ENCODE measurements at places on chromosomes 1 and 21.

DNA sequence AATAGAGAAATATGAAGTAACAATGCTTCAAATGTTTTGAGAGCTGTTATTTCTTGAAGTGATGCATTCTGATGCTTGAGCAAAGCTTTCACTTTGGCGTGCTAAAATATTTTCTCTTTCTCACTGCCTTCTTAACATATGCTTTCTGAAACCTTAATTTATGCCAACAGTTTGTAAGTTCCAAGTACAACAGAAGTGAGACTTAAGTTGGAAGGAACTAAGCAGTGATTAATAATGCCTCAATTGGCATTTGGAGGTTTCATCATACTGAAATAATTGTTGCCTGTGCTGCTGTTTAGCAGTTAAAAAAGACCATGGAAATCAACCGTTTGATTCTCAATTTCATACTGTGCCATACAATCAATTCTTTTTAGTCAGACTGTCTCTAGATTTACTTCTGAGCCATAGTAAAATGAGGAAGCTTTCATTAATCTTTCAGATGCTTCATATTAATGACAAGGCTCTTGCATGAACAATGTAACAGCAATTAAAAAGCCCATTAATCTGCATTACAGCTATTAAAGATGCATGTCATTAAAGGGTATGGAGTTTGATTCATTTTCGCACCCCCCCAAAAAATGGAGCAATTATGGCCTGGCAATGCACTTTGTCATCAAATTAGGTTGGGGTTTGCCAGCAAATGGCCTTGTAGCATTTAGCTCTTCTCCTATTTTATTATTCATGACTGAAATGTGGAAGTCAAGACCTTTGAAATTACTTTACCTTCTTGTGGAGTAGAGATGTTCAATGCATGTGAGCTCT, 375.3 kb downstream of the USH2A start:
- no peak for DNase-seq

- DNase-seq = no peak
These were observed 22.9 kb upstream of the FAM20B start for GRCh38 chr1:179002552-179003345.

DNA sequence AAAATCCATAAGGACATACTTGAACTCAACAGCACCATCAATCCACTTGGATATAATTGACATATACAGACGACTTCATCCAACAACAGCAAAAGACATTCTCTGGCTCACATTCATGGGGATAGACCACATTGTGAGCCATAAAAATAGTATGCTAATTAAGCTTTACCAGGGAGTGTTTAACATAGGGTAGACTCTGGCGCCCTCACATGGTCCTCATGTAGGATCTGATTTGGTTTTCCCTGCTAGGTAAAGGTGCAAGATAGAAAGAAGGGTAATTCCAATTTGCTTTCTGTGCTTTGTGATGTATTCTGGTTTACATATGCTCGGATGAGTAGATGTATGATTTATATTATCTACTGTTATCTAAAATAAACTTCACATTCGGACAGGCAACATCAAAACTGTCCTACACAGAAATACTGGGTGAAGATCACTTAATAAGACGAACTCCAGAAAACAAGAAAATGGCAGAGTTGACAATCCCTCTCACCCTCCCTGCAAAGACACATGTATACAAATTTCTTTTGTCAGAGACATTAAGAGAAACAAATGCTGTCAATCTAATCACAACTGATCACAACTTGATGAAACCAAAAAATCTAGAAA, 27.7 kb downstream of the CR1L start:
- DNase-seq = no peak

GRCh38 chr1:178356299-178356698, 140.5 kb downstream of the CLEC20A start:
- DNase-seq = no peak

- DNase-seq = no peak
These were observed 129.5 kb downstream of the CAMTA1 start for GRCh38 chr1:6914706-6915105.

DNA sequence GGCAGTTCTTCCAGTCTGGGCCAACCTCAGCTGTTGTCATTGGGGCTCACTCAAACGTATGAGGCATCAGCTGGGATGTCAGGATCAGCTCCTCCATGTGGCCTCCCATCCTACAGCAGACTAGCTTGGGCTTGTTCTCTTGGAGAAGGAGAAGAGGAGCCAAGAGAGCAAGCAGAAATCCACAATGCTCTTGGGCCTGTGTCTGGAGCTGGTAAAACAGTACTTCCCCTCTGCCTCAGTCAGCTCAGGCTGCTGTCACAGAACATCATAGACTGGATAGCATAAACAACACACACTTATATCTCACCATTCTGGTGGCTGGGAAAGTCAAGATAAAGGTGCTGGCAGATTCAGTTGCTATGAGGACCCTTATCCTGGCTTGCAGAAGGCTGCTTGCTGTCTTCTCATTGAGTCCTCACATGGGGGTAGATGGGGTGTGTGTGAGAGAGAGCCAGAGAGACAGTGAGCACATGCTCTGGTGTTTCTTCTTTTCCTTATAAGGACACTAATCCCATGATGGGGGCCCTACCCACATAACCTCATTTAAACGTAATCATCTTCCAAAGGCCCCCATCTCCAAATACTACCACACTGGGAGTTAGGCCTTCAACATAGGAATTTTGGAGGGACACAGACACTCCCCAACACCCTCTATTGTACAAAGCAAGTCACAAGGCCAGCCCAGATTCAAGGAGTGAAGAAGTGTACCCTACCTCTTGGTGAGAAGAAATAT, 16.3 kb upstream of the DNAJC6 start:
- no peak for DNase-seq

DNA sequence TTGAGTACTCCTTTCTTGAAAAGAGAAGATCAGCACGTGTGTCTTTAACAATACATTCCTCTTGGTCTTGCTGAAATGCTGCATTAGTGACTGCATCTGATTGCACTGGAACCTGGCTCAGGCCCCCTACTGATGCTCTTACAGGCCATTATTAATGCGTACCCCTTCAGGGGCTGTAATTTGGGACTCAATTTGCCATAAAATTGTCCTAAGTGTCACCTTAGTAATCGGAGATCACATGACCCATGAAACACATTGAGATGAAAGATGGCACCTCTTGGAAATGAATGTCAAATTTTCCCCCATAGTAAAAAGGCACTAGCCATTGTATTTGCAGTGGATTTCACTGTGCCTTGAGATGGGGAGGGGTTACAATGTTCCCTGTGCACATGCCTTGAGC, 563.3 kb downstream of the KIF26B start:
- no peak for DNase-seq

- DNase-seq = no peak
These were observed 201.6 kb downstream of the PRDM2 start for GRCh38 chr1:13901597-13901996.

Data from NCI-H2029 treated with DMSO at 0.1 percent for 48 hours (cell line).